GM23248 (cell line): ENCODE measurements at places on chromosomes 5 and 9. TPM values are rescaled to one million over a fixed set of nuclear protein-coding genes. Genes with fewer than 3 reads are reported as not detected.

DNA sequence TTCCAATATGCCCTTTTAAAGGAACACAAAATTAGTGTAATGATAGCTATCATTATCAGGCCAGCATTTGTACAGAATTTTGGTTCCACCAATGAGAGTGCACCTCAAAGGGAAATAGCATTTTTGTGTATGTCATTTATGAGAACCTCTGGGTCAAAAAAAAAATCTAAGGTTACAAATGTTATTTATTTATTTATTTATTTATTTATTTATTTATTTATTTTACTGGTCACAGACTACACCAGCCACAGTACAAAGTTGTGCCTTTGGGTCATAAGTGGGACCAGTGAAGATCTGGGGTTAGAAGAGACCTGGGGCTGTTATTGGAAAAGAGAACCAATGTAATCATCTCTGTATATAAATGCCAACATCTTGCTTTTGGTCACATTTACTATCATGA is 523.9 kb downstream of the CETN3 start:
- no peak for DNase-seq
- H3K27me3 ChIP-seq = no peaks in the 10 kb centered on the region
- H3K4me3 ChIP-seq = no peak overlapping the region
- no peaks in the 10 kb centered on the region for H3K4me1 ChIP-seq

DNA sequence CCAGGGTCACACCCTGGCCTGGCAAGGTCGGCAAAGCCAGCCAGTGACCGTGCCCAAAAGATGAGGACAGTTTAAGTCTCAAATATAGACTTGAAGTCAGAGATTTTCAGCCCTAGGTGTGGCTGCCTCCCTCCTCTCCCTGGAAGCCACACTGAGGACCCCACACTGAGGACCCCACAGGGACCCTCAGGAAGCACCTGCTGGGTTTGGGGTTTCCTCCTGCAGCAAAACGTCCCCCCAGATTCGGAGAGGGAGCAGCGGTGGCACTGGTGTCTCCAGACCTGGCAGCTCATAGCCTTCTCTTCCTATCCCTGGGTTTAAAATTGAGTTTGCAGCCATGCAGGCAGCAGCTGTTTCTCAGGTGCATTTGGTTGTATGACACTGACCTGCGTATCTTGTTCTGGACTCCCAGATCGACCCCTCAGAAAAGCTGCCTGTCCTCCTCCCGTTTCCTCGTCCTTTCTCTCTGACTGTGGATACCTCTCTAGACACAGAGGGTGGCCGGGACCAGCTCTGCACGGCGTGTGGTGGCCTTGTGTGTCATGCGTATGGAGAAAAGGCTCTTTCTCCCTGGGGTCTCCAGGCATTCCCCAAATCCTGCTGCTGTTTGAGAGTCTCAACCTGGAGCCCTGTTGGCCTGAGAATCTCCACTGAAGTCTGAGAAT is 36.6 kb downstream of the MRPL36 start:
- H3K27me3 ChIP-seq = peaks cover 17% of the 10 kb centered on the region
- DNase-seq = no peak

DNA sequence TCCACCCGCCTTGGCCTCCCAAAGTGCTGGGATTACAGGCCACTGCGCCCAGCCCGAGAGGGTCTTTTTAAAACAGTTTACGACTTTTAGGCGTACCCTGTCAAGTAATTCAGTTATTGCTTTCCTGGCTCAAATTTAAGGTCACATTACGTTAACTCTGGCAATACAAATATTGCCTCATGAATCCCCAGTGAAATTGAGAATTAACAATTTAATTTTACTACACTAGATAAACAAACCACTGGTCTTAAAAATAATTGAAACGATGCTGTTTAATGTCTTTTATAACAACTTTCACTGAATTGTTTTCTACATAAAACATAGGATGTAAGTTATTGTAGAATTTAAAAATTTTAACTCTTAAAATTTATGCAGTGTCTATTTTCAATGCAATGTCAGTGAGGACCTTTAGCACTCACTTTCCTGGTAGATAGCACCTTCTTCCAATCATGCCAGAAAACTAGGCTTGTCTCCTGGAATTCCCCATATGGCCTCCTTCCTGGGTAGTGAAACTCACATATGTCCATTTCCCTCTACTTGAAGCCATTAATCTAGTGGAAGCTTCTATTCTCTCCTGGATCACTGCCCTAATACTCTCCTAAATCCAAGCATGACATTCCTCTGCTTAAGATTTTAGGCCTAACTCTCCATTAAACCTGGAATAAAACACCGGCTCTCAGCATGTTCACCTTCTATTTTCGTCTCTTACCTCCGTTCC is 13.5 kb downstream of the BASP1 start:
- H3K27me3 ChIP-seq = no peaks in the 10 kb centered on the region
- DNase-seq = no peak
- peaks cover 32% of the 10 kb centered on the region for H3K4me1 ChIP-seq
- no peak overlapping the region for H3K4me3 ChIP-seq

- no peak overlapping the region for H3K4me3 ChIP-seq
- no peaks in the 10 kb centered on the region for H3K4me1 ChIP-seq
- no peaks in the 10 kb centered on the region for H3K36me3 ChIP-seq
- H3K27me3 ChIP-seq = no peaks in the 10 kb centered on the region
Observed at GRCh38 chr9:107360098-107360497, 77.0 kb downstream of the RAD23B start.

- no peak for DNase-seq
- H3K27me3 ChIP-seq = peaks cover 2% of the 10 kb centered on the region; the same call in 1 of the 2 replicates
- no peaks in the 10 kb centered on the region for H3K36me3 ChIP-seq
- no peaks in the 10 kb centered on the region for H3K4me1 ChIP-seq
- H3K27ac ChIP-seq = no peak overlapping the region
Observed at GRCh38 chr9:90808398-90808797, 6.8 kb downstream of the SYK start.

GRCh38 chr5:61538722-61539501 is 206.9 kb downstream of the ZSWIM6 start:
- H3K4me1 ChIP-seq = no peaks in the 10 kb centered on the region
- no peaks in the 10 kb centered on the region for H3K27me3 ChIP-seq
- peaks cover 65% of the 10 kb centered on the region for H3K36me3 ChIP-seq
- DNase-seq = peak; percentile 10
- H3K4me3 ChIP-seq = no peak overlapping the region
- no peak overlapping the region for H3K27ac ChIP-seq

- DNase-seq = no peak
- H3K4me1 ChIP-seq = no peaks in the 10 kb centered on the region
Observed at GRCh38 chr9:135185060-135185459, 97.6 kb downstream of the OLFM1 start.

- no peak for DNase-seq
- H3K4me1 ChIP-seq = peaks cover 14% of the 10 kb centered on the region
- no peak overlapping the region for H3K4me3 ChIP-seq
- no peak overlapping the region for H3K27ac ChIP-seq
- H3K36me3 ChIP-seq = no peaks in the 10 kb centered on the region
Observed at GRCh38 chr5:36267905-36268304, 26.2 kb upstream of the NADK2 start.

- no peak overlapping the region for H3K27ac ChIP-seq
- no peaks in the 10 kb centered on the region for H3K36me3 ChIP-seq
- H3K4me1 ChIP-seq = peaks cover 3% of the 10 kb centered on the region
- H3K27me3 ChIP-seq = no peaks in the 10 kb centered on the region
Observed at GRCh38 chr5:88819301-88819999, 63.5 kb downstream of the MEF2C start.

- H3K4me3 ChIP-seq = no peak overlapping the region
- H3K4me1 ChIP-seq = no peaks in the 10 kb centered on the region
- no peaks in the 10 kb centered on the region for H3K27me3 ChIP-seq
- H3K27ac ChIP-seq = no peak overlapping the region
Observed at GRCh38 chr9:136691316-136692184, 4.3 kb upstream of the AGPAT2 start.

DNA sequence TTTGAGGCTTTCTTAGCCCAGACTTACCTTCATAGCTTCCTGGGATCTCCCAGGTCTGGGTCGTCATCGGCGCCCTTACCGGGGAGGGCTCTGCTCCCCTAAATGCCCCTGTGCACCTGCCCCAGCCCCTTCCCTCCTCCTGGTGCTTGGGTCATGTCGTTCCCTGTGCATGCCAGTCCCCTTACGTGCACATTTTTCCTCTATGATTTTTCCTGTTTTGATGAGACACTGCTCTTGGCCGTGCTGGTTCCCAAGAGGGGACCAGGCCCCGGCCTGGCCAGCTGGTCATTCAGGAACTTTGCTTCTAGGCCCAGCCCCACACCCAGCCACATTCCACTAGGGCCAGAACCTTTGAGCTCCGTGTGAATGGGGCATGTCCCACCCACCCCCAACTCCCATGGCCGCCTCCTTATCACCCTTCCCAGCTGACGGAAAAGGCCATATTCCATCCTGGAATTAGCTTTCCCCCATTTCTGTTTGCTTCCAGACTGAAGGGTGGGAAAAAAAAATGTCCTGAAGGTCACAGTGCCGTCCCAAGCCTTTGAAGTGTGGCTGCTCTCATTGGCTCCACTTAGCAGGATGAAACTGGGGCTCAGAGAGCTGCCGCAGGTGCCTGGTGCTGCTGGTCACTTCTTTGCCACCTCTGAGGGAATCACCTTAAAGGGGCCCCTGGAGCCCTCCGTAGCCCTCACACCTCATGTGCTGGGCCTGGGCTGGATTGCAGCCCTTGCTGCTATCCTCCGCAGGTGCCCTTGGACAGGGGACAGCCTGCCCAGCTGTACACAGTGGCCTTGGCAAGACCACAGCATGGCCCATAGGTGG is 25.1 kb downstream of the ERGIC1 start:
- H3K4me1 ChIP-seq = peaks cover 69% of the 10 kb centered on the region
- DNase-seq = peak; percentile 91
- peak overlapping the region; percentile 89 for H3K27ac ChIP-seq
- H3K36me3 ChIP-seq = no peaks in the 10 kb centered on the region
- 0 out of 2 replicates have a peak overlapping the region, but pooled peaks have one; percentile 3 for H3K4me3 ChIP-seq
- no peaks in the 10 kb centered on the region for H3K27me3 ChIP-seq

DNA sequence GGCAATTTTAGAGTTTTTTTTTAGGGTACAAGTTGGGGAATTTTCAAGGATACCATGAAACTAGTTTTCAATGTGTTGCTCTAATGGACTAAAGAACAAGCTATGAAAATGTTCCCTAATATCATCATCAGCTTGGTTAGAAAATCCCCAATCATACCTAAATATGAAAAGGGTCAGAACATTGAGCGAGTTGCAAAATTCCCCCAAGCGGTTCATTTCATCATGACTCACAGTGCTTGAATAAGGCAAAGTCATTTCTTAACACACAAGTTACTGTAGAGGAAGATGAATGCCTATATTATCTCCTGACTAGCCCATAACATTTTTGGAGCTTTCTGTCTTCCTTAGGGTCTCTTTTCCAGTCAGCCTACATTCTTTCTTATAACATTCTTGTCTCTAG is 62.7 kb downstream of the ST8SIA4 start:
- peak; percentile 39 for DNase-seq
- H3K4me1 ChIP-seq = 0 out of 2 replicates have a peak, but pooled peaks cover 3% of the 10 kb centered on the region
- no peaks in the 10 kb centered on the region for H3K36me3 ChIP-seq
- H3K4me3 ChIP-seq = no peak overlapping the region

DNA sequence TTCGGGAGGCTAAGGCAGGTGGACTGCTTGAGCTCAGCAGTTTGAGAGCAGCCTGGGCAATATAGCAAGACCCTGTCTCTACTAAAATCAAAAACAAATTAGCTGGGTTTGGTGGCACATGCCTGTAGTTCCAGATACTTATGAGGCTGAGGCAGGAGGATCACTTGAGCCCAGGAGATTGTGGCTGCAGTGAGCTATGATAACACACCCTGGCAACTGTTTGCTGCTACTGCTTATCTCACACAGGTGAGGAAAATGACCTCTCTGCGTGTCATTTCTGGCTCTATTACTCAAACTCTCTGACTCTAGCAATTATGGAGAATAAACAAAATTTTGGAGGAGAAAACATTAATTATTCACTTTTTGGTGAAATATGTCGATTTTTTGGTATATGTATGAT is 45.3 kb upstream of the TMC1 start:
- no peaks in the 10 kb centered on the region for H3K36me3 ChIP-seq
- DNase-seq = no peak
- peaks cover 40% of the 10 kb centered on the region for H3K4me1 ChIP-seq
- H3K27me3 ChIP-seq = no peaks in the 10 kb centered on the region
- no peak overlapping the region for H3K27ac ChIP-seq

GRCh38 chr9:128770286-128771030 is 1.3 kb downstream of the ZER1 start:
- H3K4me3 ChIP-seq = peak overlapping the region; percentile 93
- no peaks in the 10 kb centered on the region for H3K36me3 ChIP-seq
- peaks cover 5% of the 10 kb centered on the region for H3K4me1 ChIP-seq
- H3K27ac ChIP-seq = peak overlapping the region; percentile 89
- peak; percentile 3 for DNase-seq

- H3K27ac ChIP-seq = no peak overlapping the region
- peak; percentile 47 for DNase-seq
- H3K27me3 ChIP-seq = peaks cover 1% of the 10 kb centered on the region; the same call in 1 of the 2 replicates
- H3K36me3 ChIP-seq = no peaks in the 10 kb centered on the region
Observed at GRCh38 chr5:149917073-149917676, 27.4 kb downstream of the PDE6A start.

GRCh38 chr5:133295520-133295919 is 243.7 kb downstream of the HSPA4 start:
- peak; percentile 30 for DNase-seq
- H3K4me1 ChIP-seq = no peaks in the 10 kb centered on the region
- no peak overlapping the region for H3K27ac ChIP-seq
- H3K4me3 ChIP-seq = no peak overlapping the region
- no peaks in the 10 kb centered on the region; the same call in 1 of the 2 replicates for H3K27me3 ChIP-seq

Gene ADAMTS19
- not detected in 2 replicates for total RNA-seq

Gene FSTL4
- not detected in 2 replicates for total RNA-seq

Gene AK8
- 0.32 and 1.0 TPM in 2 replicates for total RNA-seq

Gene NREP
- 1,282 and 1,485 TPM in 2 replicates for total RNA-seq

Gene EQTN
- total RNA-seq = not detected in 2 replicates

Gene TUBB4B
- total RNA-seq = 148 and 159 TPM in 2 replicates

Gene WDR31
- total RNA-seq = 0.97 and 1.0 TPM in 2 replicates
